CD4-positive, alpha-beta T cell treated with Interleukin-6 at 100 ng/mL for 8 hours (primary cell): ENCODE measurements at places on chromosomes 4 and X.

DNA sequence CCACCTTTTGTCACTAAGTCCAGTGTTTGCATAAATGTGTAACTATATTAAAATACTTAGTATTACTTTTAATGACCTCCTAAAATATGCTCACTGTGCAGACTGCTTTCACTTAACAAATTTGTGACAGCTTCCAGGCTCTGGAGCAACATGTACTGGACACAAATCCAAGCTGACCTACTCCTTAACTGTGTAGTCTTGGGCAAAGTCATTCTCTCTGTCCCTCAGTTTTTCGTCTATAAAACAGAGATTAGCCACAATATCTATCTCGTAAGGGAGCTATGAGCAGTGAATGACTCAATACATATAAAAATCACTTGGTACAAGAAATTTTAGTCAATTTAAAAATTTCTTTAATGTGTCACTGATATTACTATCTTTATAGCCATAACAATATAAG lies 20.4 kb upstream of the RAB40A start:
- no peak for DNase-seq

DNA sequence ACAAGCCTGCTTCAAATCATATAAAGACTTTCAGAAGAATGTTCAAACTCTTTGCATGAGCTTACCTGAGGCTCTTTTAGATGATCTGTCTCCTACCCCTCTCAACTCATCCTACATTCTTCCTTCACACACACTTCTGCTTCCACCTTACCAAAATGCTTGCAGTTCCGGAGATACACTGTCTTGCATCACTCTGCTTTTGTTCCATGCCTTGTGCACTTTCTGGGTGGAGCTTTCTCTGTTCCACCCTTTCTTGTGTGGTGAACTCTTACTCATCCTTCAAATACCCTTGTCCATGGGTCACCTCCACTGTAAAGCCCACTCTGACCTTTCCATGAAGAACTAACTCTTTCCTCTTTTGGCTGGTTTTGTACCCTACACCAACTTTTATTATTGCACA lies 18.4 kb upstream of the MGST2 start:
- no peak for DNase-seq

GRCh38 chrX:10636337-10636736 lies 16.0 kb upstream of the MID1 start:
- DNase-seq, result no peak

- no peak for DNase-seq
These were observed 223.0 kb upstream of the GATB start for GRCh38 chr4:151983854-151984253.

DNA sequence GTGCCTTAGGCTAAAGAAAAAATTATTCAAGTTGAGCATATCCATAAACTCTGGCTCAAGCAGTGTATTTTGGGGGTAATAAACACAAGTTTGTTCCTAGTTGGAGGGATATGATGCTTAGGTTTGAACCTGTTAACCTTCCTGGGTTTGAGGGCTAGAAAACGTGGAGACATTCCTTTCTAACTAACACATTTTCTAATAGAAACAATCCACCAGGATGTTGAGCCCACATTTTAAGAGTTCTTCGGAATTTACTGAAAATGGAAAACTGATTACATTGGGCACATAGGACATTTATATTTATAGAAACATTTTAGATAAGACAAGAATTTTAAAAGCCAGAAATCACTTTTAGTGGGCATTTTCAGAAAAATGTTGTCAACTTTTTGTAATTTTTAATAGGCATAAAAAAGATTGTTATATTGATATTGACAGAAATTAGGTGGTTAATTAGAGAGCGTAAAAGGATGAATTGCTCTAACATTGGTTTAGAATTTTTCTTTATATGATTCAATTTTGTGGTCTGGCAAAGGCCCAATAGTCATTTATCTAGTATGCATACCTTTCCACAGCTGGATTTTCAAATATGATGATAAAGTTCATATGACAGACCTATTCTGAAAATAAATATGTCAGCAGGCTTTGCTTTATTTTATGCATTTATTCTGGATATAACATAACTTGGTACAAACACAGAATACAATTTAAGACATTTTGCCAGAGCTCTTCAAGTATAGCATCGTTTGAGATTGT lies 49.2 kb downstream of the CEP44 start:
- DNase-seq, result no peak

- no peak for DNase-seq
These were observed 132.8 kb upstream of the MAP9 start for GRCh38 chr4:155509555-155509954.

GRCh38 chr4:6732441-6733357 lies 16.7 kb downstream of the BLOC1S4 start:
- no peak for DNase-seq

GRCh38 chrX:13093529-13094140 lies 49.2 kb upstream of the FAM9C start:
- peak; percentile 49 for DNase-seq

GRCh38 chrX:40078489-40079227 lies 19.1 kb downstream of the BCOR start:
- DNase-seq, result no peak

GRCh38 chr4:78684325-78685079 lies 91.6 kb upstream of the BMP2K start:
- DNase-seq, result no peak

- no peak for DNase-seq
These were observed 608.3 kb upstream of the PCDH10 start for GRCh38 chr4:132540797-132541196.

DNA sequence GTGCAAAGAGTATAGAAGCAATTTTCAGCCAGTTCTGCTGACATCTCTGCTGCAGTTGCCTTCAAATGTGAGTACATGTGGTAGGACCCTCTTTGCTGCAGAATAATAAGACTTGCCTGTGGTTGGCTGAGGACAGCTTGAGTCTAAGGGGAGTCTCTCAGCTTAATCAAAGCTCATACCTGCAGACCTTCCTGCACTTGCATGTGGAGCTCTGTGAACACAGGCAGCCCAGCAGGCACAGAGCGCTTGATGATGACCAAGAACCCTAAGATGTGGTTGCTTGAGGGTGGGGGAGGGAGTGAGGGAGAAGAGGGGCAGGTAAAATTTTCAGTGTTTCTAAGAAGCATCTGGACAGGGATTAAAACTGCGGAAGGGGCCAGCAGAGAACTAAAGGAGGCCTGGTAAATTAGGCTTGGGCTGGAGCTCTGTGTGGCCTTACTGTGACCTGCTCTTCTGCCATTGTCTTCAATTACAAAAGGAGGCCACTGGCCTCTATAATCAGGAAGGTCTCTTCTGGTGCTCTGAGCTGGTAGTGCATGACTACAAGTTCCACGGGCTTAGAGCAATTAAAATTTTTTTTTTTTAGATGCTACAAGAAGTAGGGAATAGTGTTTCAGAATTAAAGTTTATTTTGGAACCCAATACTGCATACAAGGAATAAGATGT lies 59.9 kb upstream of the CHRNA9 start:
- no peak for DNase-seq

- no peak for DNase-seq
These were observed 28.3 kb downstream of the PRDM8 start for GRCh38 chr4:80225595-80225994.

GRCh38 chrX:40434947-40435346 lies 145.8 kb upstream of the ATP6AP2 start:
- no peak for DNase-seq

GRCh38 chrX:40550066-40550465 lies 30.7 kb upstream of the ATP6AP2 start:
- DNase-seq, result no peak

DNA sequence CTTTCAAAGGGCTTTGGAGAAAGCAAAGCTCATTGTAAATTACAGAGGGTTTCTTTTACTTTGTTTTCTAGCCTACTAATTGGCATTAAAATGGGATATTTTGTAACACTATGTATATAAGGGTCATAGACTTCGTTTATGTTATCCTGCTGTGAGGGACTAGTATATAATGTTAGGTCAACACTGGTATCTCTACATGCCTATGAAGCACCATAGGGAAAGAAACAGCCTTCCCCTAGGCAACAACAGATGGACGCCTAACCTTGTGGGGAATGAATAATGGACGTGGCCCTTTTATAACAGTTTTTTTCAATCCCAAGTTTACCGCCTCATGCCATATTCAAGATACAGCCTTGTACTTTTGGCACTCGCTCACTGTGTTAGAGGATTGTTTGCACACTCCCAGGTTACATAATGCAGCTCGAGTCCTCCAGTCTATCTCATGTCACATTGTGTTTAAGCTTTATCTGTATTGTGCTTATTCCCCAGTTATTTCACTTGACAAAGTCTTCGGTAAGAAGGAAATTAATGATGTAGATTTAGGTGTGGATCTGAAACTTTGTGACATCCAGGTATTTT lies 711.0 kb downstream of the RPA4 start:
- DNase-seq, result no peak

- no peak for DNase-seq
These were observed 10.8 kb downstream of the ZFP42 start for GRCh38 chr4:188006285-188006848.

DNA sequence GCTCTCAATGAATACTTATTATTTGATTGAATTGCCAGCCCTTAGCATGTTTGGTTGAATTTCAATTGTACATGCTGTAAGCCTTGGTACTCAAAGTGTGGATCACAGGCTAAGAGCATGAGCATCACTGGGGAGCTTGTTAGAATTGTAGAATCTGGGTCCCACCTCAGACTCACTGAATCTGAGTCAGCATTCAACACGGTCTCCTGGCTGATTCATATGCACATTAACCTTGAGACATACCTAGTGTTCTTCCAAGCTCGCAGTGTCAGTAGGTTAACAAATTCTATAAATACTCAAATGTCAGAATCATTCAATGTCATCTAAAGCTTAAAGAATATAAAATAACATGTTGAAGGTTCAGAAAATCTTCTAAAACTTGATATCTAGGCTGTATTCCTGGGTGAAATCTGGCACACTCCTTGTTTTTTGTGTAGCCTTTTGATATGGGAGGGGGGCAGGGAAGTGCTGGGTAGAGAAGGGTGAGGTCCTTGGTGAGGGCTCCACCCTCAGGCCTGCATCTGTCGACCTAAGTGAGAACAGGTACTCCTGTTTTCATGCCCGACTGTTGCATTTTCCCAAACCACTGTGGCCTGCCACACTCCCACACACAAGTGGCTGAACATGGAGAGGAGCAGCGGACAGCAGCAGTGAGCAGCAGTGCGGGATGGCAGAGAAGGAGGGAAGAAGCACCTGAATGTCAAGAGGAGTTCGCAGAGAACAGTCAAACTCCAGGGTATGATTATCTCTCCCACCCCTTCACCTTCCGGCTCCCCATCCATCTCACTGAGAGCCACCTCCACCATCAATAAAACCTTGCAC lies 529.6 kb upstream of the IGFBP7 start:
- no peak for DNase-seq

- no peak for DNase-seq
These were observed 426.8 kb upstream of the CNKSR2 start for GRCh38 chrX:20947411-20947912.

- no peak for DNase-seq
These were observed 549.5 kb upstream of the CPEB2 start for GRCh38 chr4:14452764-14453163.

DNA sequence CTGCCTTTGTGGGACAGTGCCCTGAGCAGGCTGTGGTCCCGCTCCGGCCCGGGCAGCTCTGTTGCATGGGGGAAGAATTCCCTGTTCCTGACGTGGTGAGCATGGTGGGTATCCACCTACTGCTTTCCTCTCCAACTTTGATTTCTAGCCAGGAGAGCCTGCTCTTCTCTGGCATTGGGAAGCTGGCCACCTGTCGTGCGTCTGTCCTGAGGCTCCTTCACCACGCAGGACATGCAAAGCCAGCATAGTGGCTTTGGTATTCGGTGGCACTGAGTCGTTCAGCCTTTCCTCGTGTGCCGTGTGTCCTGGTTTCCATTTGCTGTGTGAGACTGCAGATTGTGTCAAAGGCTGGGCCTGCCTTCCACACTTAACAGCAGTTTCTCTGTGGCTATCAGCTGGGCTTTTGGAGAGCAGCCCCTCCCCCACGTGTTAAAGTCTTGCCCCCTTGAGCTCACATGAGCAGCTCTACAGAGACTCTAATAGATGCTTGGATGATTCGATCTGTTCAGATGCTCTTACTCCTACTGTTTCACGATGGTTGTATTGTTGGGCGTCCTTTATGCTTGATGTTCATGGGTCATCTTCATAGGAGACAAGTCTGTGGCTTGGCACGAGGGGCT lies 46.3 kb upstream of the CLCN4 start:
- no peak for DNase-seq

DNA sequence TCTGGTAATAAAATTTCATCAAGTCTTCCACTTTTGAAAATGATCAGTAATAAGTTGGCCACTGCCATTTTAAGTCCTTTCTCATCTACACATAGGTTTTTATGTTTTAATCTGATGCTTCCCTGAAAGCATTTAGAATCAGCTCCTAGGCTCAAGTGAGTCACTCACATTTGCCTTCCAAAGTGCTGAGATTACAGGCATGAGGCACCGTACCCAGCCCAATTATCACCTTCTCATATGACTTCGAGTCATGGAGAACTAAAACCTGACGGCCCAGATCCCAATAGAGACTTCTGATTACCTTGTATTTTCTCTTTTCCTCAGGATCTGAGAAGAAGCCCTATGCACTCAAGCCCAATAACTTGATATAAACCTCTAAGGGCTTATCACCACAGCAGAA lies 140.8 kb downstream of the OPHN1 start:
- DNase-seq, result no peak

- no peak for DNase-seq
These were observed 187.4 kb upstream of the RPS6KA3 start for GRCh38 chrX:20454117-20454516.

GRCh38 chr4:26885912-26886274 lies 25.3 kb downstream of the STIM2 start:
- peak; percentile 70 for DNase-seq

DNA sequence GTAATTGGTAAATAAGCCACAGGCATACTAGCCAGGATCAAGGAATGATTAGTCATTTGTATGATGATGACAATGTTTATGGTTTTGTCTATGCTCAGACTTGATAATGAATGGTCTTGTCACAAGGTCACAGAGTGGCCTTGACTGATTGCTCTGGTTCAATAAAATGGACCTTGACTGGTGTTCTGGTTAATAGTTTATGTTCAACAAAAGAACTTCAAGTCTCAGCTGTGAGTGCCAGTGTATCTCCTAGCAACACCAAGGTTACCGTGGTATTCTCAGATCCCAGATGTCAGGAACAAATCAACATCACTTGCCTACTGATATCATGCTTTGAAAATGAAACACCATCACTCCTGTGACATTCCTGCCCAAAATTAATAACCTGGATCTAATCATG lies 16.3 kb upstream of the LRAT start:
- no peak for DNase-seq
